Jurkat, Clone E6-1 (cell line): ENCODE measurements at places on chromosomes 5 and 9.

- peak; percentile 63 for DNase-seq
Observed at GRCh38 chr9:118522093-118523028, 818.2 kb downstream of the TLR4 start.

DNA sequence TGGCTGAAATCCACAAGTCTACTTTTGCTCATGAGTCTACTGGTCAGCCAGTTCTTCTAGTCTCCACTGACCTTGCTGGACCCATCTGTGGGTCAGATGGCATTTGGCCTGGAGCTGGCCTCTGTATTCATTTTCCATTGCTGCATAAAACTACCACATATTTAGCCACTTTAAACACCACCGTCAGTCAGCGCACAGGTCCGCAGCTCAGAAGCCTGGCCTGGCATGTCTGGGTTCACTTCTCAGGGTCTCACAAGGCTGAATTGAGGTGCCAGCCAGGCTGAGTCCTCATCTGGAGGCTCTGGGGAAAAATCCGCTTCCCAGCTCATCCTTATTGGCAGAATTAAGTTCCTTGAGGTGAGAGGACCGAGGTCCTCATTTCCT, 54.7 kb downstream of the BARX1 start:
- no peak for DNase-seq

DNA sequence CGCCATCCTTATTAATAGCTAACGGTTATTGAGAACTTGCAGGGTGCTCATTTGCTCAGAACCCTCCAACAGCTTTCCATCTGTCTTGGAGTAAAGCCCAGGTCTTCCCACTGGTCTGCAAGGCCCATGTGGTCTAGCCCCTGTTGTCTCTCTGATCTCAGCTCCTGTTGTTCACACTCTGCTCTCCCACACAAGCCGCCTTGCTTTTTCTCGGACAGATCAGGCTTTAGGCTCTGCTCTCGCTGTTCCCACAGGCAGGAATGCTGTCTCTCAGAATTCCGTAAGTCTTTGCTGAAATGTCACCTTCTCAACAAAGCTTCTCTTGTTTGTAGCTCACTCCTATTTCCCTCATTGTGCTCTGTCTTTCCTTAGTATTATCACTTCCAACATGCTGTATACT, 34.3 kb downstream of the GPR107 start:
- DNase-seq, result no peak

- DNase-seq, result no peak
Observed at GRCh38 chr9:126700296-126700695, 86.6 kb downstream of the LMX1B start.

- no peak for DNase-seq
Observed at GRCh38 chr5:171426266-171426665, 6.8 kb downstream of the FGF18 start.

DNA sequence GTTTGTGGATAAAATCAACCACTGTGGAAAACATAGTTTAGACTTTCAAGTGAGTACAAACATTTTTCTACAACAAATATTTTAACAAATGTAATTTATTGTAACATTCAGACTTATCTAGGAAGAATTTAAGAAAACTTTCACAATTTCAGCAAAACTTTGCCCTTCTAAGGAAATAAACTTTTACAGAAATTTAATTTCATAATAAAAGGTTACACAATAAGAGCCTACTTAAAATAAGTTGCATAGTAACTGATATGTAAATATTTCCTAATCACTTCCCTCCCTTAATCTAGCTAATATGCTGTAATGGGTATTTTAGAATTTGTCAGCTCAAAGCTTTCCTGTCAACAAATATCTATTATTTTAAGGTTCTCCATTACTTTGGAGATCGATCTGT, 1899.9 kb downstream of the MAT2B start:
- DNase-seq, result no peak

GRCh38 chr5:36786448-36787012, 90.0 kb upstream of the NIPBL start:
- DNase-seq, result no peak
